Activated T-helper 1 cell treated with Interleukin-2 at 50 U/mL for 16 hours (primary cell): ENCODE measurements at places on chromosomes 5 and 9.

GRCh38 chr5:110588286-110588980 is 138.0 kb downstream of the TMEM232 start:
- no peak for DNase-seq

DNA sequence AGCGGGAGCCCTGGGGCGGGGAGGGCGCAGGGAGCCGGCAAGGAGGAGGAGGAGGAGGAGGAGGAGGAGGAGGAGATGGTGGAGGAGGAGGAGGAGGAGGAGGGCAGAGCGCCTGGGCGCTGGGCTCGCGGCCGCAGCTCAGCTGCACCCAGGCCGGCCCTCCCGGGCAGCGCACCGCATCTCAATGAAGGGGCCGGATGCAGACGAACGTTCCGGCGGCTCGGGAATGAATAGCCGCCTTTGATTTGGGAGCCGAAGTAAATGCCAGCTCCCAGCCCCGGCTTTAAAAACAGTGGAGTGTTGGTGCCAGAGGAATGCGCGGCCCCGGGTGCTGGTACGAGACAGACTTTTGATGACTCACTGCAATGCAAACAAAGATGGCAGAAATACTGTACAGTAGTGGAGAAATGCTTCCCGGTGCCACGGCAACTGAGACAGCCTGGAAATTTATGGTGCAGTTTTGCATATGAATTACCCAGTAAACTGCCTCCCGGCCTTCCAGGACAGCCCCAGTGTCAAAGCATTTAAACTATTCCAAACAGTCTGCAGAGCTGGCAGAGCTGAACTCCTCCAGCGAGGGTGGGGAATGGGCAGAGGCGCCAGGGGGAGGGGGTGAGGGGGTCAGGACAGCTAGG is 43.1 kb downstream of the NACC2 start:
- DNase-seq = no peak

DNA sequence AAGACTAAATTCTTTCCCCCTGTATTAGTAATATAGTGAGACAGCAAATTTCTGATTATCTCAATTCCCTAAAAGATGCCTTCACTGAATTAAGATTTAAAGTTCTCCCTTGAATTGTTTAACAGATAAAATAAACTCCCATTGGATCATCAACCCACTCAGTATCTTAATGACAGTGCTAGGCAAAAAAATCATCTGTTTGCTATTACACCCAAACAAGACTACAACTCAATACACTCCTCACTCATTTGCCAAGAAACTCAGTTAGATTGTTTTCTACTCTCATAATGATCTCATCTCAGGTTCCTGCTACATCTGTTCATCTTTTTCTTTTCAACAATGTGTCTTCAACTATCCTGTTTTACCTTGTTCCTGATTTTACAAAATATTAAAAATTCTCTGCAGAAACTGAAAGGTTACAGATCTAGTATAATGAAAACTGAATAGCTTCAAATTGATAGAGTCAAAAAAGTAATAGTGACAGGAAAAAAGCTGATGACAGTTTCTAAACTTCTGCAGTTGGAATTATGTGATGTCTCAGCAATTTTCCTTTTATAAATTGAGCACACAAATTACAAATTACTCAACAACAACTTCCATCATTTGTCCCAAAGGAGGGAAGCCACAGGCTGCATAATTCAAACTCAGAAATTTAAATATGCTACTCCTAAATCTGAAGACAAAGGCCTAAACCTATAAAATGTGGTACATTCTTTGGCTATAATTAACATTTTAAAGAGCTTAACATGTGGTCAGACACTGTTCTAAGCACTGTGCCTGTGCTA is 39.4 kb downstream of the HOMER1 start:
- no peak for DNase-seq

DNA sequence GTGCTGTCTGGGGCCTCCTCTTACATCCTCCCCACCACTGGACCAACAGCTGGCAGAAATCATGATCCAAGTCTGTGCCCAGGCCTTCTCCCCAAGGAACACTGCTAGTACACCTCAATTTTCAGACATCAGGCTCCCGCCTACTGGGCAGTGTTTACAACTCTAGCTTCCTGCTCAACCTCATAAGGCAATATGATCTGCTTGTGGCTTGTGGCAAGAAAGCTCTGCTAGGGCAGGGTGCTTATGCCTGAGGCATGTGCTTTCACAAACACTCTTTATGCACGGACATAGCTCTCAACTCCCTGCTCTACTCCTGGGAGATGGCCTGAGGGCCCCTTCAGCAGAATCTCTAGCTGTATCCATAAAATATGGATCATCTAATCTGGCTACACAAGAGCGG is 32.5 kb downstream of the SH3TC2 start:
- no peak for DNase-seq

- no peak for DNase-seq
These were observed 29.1 kb downstream of the NKX2-5 start for GRCh38 chr5:173205916-173206315.

- no peak for DNase-seq
These were observed 16.5 kb upstream of the RLN2 start for GRCh38 chr9:5321058-5321457.
